ENCODE measurements at places on chromosomes 11 and 22.

GRCh38 chr11:121539000-121539399 is 86.2 kb upstream of the SORL1-AS1 start:
- DNase-seq, result no peak

DNA sequence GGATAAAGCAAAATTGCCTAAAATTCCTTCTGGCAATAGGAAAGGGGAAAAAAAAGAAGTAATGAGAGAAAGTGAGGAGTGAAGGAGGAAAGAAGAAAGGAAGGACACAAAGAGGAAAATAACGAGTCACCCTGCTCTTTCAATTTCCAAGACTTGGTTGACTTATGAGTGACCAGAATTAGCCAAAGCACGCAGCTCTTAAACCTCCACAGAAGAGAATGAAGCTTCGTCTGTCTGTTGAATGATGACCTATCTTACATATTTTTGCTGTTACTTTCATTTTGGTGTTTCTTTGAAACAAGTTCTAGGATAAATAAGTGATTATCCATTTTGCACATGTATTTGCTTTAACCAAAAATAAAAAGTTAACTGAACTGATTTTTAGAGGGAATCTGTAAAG is 728 bp downstream of the MMP27 start:
- no peak for DNase-seq

DNA sequence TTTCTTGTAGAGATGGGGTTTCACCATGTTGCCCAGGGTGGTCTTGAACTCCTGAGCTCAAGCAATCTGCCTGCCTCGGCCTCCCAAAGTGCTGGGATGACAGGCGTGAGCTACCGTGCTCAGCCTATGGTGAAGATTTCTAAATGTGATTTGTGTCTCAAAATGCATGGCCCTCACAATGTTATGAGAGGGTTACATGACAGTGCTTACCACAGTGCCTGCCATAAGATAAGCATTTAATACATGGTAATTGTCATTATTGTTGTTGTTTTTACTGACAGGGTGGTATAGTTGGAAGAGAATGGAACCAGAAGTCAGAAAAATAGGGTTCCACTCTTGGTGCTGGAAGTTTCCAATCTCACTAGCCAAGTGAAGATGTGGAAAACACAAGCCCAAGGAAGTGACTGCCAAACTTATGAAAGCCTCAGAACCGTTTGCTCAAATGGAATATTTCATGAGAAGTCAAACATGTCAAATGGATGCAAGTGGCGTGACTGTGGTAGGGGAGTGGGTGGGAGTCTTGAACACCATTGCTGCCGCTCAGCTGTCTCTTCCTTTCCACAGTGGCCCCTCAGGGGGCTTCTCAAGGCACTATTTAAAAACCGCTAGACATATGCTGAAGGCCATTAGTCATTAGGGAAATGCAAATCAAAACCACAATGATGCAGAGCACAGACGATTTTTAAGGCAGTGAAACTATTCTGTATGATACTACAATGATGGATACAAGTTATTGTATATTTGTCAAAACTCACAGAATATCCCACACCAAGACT is 29.1 kb upstream of the LMO2 start:
- DNase-seq, result no peak

DNA sequence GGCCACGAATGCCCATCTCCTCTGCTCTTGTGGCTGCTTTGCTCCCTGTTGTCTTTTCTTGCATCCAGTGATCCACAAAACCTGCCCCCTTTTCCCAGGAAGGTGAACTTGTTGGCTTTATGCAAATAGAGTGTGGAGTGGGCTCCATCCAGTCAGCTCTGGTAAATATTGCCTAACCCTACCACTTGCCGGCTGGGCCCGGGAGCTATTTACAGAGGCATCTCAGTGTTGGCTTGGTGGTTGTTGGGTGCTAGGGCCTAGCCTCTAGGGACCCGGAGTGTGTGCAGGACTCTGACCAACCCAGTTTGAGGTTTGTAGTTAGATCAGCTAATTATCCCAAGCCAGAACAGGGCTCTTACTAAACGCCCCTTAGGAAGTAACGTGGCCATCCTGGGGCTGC is 40.8 kb upstream of the TLCD5 start:
- no peak for DNase-seq

DNA sequence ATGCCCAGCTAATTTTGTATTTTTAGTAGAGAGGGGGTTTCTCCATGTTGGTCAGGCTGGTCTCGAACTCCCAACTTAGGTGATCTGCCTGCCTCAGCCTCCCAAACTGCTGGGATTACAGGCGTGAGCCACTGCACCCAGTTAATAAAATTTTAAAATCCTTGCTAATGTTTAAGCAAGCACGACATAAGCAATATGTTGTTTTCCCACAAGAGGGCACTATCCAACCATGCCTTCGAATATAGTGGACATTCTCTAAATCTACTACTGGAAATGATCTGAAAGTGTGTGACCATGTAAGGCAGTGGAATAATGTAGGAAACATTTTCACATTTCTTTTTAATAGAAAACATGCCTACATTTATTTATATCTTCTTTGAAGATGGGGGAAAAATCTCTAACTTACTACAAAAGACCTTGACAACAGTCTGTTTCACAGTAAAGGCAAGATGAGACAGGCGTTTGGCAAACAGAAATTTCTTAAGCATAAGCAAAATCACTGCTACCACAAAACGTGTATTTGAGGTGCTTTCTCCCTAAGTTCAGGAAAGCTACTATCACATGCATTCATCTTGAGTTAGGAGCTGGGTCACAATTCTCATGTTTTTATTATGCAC is 38.2 kb downstream of the PITPNB start:
- DNase-seq, result peak; percentile 72

DNA sequence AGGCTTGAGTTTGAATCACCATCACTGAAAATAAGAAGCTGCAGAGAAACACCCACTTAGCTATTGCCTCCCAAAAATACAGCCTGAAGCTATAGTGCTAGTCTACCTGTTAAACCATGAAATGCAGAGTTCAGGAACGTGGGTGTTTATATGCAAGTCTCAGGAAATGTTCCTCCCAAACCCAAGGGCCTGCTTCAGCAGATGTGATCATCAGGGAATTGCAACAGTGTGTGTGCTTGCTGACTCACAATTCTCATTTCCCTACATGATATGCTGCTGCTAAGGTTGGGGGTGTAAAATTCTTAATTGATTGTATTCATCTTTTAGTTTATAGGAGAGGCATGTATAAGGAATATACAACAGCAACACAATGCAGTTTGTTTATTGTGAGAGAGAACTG is 49.6 kb downstream of the NUP98 start:
- DNase-seq, result peak; percentile 52

- no peak for DNase-seq
Measured at GRCh38 chr11:75525433-75526191, at the start of gene GDPD5. TSS of gene GDPD5 (minus strand) at chr11:75525941. CDS start at chr11:75477735, 48,206 bp downstream.

DNA sequence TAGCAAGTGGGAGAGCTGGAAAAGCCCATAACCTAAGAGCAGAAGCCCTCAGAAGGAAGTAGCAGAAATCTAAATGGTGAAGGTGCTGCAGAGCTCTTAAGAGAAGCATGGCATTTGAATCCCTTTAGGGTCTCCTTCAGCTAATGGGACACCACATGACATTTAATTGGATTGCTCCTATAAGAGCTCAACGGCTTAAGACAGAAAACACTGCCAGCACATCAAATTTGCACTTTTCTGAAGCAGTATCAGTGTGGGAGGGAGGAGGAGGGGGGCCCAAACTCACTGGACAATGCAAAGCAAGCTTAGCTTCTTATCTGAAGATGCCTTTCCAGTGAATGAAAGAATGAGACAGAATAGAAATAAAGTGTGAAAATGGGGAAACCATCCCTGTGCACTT is 287.9 kb upstream of the MTNR1B start:
- no peak for DNase-seq

GRCh38 chr11:27603376-27603990 is 96.8 kb downstream of the BDNF start:
- DNase-seq, result no peak

GRCh38 chr11:85902353-85902752 is 47.2 kb downstream of the CCDC83 start:
- no peak for DNase-seq

GRCh38 chr11:69775163-69775755 is at the start of gene FGF4:
TSS of gene FGF4 (minus strand) at chr11:69775341. CDS start at chr11:69775084, 257 bp downstream.
- DNase-seq, result no peak

DNA sequence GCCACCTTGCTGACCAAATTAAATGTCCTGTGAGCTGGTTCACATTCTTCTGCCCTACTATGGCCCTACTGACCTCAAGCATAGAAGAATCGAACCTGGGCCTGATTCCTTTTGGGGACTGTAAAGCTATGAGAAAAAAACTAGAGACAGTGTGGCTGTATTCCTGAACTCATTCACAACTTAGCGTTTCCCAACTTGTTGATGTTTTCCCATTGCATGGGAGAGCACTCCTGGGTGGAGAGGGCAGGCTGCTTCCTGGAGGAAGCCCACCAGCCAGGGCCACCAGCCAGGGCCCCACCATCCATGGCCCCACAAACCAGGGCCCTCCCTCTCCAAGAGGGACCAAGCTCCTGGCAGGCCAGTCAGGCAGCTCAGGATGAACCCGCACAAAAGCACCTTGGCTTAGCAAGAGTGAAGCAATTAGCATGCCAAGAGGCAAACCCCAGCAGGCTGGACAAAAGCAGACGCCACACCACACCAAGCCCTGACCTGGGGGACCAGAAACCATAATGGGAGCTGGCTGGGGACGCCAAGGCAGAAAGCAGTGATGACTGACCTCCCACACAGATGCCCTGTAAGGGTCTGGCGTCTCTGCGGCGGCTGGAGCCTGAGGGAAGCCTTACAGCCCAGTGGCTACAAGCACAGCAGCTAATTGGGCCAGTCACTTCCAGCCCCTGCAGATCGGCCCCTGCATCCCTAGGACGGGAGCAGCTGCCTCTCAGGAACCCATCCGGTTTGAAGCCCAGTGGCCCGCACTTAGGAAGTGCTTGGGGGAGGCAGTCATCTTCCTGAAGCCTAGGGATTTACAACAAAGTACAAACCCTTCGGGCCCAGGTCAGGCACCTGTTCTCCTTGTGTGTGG is 2.1 kb downstream of the CERK start:
- DNase-seq, result no peak

DNA sequence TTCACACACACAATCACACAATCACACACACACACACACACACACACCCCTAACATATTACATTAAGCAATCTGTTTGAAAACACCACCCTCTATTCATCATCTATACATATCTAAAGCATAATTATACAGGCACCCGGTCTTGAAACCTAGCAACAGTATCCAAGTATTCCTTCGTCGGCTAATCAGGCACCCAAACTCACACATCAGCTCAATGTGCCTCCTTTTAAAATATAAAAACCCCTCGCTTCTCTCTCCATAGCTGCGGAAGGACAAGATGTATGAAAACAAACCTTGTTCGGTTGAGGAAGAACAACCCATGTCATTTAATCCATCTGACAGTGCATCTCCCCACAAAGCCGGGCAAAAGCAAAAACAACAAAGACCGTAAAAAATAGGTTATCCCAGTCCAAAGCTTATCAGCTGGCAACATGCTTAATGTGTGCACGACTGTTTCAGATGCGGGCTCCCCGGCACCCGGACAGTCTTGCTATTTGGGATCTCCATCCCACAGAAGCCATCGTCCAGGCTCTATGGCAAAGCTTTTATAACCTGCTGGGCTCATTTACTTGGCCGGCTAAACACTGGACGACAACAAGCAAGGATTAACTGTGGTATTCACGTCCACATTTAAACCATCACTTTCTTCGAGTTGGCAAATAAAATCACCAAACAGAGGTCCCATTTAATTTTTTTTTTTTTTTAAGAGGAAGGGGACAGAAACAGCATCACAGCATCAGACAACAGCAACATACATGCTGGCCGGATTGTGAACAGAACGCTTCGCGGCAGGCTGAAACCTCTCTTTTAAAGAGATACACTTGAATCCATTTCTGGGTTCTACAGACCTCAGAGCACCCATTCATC is 365.5 kb downstream of the SHANK2 start:
- DNase-seq, result no peak

DNA sequence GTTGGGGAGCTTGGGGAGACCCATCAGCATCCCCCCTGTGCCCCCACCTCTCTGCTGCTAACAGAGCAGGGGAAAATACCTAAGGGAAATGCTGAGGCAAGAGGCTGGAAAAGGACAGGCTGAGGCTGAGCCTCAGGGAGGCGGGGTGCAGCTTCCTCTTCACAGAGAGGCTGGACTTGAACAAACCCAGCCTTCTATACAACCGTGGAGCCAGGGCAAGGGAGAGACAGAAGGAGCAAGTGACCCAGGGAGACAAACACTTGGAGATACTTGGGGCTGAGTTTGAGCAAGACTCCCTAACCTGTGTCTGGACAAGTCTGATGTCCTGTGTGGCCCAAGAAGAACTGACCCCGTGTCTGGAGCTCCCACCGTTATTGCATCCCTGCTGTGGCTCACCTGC is at the start of gene SLCO2B1:
Gene SLCO2B1 (plus strand): TSS at position 229 of the 400 bp plus-strand sequence. CDS start 275 bp downstream, outside the sequence.
- DNase-seq, result no peak

Data from AG04450 (cell line).